ENCODE measurements at places on chromosomes 1 and 21.

- no peak for DNase-seq
Observed at GRCh38 chr21:40021558-40022351, 154.5 kb downstream of the PCP4 start.

DNA sequence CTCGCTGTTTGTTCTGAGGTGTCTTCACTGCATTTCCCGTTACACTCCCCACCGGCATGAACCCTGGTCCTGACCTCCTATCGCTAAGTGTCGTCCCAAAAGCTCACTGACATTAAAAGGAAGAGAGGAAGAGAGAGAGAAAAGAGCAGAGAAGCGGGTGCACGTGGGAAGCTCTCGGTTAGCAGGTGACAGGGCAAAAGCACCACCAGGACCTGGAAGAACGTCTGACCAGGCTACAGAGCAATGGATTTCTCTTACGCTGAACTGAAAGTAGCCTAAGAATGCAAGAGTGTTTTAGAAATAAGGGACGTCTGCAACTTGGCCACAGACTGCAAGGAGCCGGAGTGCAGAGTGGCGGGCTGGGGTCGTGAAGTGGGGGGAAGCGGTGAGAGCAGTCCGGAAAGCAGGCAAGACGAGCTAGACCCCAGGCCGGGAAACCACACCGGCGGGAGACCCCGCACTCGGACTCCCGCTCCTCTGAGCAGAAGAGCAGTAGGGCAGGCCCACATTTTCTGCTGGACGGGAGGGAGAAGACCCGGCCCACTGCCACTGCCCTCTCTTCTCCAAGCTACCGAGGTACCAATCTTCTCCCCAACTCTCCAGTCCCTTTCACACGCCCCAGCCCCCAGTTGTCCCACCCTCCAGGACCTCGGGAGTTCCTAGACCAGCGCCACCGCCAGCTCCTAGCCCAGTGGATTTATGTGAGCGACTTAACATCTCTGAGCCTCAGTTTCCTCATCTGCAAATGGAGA is 8.3 kb upstream of the MPZL1 start:
- DNase-seq: no peak

DNA sequence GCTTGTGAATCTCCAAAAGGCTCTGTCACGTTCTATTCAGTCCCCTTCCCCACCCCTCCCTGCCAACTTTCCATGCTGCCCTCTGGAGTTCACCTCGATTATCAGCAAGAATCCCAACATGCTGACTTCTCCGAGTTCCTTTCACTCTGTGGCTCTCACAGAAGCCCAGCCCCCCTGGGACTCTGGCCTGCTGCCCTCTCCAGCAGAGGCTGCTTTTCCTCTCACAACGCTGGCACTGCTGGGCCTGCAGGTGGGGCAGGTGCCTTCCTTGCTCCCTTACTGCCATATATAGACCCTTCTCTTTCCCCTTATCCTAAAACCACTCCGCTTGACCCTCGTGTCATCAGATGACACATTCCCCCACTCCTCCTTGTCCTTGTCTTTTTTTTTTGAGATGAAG is 10.2 kb upstream of the RNF186 start:
- DNase-seq: no peak

- DNase-seq: no peak
Observed at GRCh38 chr1:11882814-11883538, 24.2 kb upstream of the NPPB start.

GRCh38 chr1:43329995-43330751 is 7.4 kb upstream of the MPL start:
- DNase-seq: peak; percentile 84

Data from LHCN-M2 (cell line).